CD4-positive, alpha-beta T cell treated with Interleukin-12 subunit alpha and Interleukin-12 subunit beta, for 1 hour (primary cell): ENCODE measurements at places on chromosomes 12 and 14.

- DNase-seq = no peak
These were observed 15.1 kb downstream of the ZC2HC1C start for GRCh38 chr14:75084513-75084912.

- DNase-seq = no peak
These were observed 15.7 kb downstream of the TBC1D30 start for GRCh38 chr12:64840119-64840518.

- DNase-seq = no peak
These were observed 88.3 kb downstream of the KIF26A start for GRCh38 chr14:104226421-104227383.

DNA sequence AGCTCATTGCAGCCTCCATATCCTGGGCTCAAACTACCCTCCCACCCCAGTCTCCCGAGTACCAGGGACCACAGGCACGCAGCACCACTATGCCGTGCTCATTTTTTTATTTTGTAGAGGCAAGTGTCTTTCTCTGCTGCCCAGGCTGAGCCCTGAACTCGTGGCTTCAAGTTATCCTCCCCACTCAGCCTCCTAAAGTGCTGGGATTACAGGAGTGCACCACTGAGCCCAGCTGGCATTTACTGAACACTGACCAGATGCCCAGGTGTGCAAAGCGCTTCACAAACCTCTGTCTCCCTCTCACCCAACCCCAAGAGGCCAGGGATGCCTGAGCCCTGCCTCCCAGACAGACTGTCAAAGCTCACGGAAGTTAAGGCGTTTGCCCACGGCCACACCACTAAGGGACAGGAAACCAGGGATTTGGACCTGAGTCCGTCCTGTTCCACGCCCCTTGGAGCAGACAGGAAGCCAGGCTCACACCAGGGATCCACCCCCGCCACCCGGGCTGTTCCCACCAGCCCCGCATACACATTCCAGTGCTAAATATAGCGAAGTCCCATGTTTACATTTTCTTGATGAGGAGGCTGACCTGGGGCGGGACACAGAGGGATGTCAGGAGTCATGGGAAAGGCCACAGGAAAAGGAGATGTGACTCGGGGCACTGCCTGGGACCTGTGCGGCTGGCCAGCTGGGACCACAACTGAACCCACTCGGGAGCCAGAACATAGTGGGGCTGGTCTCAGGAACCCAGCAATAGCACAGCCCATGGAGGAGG lies 51.2 kb downstream of the TESC start:
- DNase-seq = no peak

- no peak for DNase-seq
These were observed 8.0 kb upstream of the ATF7IP start for GRCh38 chr12:14357486-14357885.

GRCh38 chr14:67941456-67942018 lies 122.0 kb downstream of the RAD51B start:
- DNase-seq = no peak

DNA sequence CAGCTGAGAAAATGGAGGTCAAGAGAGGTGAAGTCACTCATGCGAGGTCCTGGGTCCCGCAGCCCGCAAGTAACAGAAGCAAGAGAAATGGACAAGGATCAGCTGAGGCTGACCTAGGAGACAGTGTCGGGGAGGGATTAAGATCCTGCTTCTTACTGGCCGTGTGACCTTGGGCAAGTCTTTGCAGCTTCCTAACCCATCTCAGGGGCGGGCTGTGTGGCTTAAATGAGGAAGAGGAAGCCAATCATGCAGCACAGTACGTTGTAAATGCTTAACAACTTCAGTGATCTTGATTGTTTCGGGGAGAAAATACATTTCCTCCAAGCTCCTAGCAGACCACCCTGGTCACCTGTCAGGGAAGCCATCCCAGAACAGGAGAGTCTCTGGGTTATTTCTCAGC lies 7.1 kb upstream of the PGF start:
- no peak for DNase-seq

DNA sequence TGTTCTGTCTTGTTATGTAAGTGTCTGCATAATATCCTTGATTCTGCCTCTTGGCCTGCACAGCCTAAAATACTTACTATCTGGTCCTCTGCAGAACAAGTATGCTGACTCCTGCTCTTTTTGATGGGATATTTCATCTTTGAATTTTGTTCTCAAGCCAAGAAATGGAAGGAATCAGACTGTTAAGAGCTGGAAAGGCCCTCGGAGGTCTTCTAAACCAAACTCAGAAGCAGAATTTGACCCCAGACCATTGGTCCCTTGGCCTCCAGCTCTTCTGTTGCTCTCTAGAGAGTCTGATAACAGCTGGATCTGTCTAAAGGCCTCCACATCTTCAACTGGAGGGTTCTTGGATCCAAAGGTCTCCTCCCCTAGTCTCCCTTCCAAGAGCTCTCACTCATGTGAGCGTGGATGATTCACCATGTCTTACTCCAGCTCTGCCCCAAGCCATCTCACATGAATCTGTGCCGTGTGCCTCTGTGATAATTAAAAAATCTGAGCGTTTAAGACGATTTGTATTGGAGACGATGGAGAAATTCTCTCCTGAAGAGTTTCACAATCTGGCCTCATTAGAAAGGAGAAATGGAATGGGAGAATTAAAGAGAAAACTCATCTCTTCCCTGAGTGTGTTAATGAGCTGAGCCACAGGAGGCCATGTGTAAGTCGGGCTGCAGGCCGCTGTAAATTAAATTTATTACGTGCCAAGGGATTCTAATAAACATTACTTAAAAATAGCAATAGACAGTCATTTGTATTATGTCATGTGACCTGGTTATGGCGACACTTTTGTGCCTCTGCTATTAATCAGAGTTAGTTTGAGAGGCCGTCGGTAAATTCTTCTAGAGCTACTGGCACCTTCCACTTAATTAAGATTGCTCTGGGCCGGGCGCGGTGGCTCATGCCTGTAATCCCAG lies 15.4 kb upstream of the PRIMA1 start:
- DNase-seq = no peak

- DNase-seq = no peak
These were observed 1.4 kb downstream of the HMGA2 start for GRCh38 chr12:65825507-65826352.

- DNase-seq = no peak
These were observed 82.4 kb downstream of the CRADD start for GRCh38 chr12:93759512-93760081.

DNA sequence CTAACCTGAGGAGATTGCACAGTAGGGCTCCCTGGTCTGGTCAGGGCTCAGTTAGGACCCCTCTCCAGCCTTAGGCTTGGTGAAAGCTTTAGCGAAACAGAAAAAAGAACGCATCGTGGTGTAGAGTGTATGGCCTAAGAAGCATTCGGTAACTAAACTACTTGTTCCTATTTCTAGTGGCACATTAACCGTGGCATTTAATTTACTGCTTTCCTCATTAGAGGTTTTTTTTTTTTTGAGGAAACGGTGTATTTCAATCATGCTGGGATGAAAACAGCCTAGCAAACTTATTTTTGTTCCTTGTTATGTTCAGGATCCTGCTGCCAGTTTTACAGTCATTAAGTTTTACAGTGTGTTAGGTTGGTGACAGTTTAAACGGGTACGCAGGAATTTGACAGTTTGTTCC lies 518 bp upstream of the OSBPL8 start:
- DNase-seq = no peak

- no peak for DNase-seq
These were observed 164.3 kb downstream of the GRIP1 start for GRCh38 chr12:66514581-66514980.

- no peak for DNase-seq
These were observed at the start of gene NGB for GRCh38 chr14:77271113-77271710. Gene NGB (minus strand): TSS chr14:77271206. CDS start chr14:77270937, 269 bp downstream.

GRCh38 chr14:32588448-32589320 lies 259.6 kb downstream of the AKAP6 start:
- DNase-seq = no peak

DNA sequence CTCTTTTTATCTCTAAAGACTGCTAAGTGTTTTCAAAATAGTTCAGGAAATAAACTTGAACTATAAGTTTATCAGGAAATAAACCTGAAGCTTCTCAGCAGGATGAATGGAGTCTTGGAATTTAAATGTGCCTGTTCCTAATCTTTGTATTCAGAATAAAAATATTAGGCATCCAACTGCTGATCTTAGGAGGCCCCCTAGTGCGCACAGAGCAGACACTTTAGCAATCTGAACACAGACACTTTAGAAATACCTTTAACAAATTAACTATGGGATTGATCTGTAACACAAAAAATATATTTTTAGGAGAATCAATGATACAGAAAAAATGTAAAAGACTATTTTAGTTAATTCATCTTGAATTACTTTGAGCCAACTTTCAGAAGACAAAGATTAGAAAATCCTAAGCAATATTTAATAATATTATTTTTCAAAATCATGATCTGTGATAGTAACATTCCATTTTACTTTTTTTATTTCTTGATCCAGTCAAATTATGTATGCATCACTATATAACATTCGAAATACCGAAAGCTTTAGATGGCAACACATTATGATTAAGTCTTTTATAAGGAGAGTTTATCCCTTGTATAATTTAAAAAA lies 80.9 kb downstream of the SLC41A2 start:
- DNase-seq = peak; percentile 40

- no peak for DNase-seq
These were observed 333.1 kb downstream of the FUT8 start for GRCh38 chr14:65745396-65746190.

GRCh38 chr12:115737895-115738294 lies 539.6 kb downstream of the MED13L start:
- no peak for DNase-seq

DNA sequence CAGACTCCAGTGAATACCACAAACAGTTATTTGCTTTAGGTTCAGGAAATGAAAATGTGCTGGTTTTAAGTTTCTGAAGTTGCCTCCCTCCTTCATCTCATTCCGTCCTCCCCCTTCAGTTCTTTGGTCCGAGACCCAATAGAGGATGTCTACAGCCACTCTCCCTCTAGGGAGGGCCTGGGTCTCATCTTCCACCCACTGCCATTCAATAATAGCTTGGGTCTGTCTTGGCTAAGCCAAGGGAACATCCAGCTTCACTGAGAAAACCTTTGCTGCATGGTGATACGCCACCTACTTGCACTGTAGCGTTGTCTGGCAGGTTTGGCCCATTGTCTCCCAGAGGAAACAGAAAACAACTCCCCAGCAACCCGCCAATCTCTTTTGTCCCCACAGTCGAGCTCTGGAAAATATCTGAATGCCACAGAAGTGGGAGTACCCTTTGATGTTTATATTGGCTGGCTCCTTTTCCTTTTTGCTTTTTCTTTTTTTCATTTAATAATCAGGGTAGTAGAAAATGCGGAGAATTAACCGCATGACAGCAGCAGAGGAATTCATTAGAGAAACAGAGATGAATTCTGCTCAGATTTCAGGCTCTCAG lies 380.1 kb downstream of the RAD51B start:
- no peak for DNase-seq

GRCh38 chr12:1629338-1630132 lies 504 bp downstream of the WNT5B start:
- DNase-seq = no peak

GRCh38 chr12:27048822-27049752 lies 26.7 kb downstream of the MED21 start:
- no peak for DNase-seq

DNA sequence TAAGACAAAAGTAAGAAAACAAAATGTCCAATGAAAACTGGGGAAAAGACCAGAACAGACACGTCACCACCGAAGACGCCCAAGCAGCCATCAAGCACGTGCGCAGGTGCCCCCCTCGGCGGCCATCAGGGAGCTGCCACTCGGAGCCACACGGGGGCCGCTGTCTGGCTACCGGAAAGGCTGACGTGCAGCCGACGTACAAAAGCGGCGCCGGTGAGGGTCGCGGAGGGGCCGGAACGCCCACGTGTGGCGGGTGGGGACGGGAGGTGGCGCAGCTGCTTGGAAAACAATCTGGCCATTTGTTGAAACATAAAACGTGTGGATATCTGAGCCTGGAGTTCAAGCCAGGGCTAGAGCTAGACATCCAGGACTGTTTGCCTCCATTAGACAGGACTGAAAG lies 60.7 kb downstream of the GALNT9 start:
- DNase-seq = no peak
